ENCODE measurements at places on chromosomes 1 and 21. TPM values are rescaled to one million over a fixed set of nuclear protein-coding genes. Genes with fewer than 3 reads are reported as not detected.

GRCh38 chr1:62685431-62685859, 2.7 kb downstream of the DOCK7 start:
- no peak overlapping the region for H3K27ac ChIP-seq
- H3K4me1 ChIP-seq: peaks cover 10% of the 10 kb centered on the region
- no peaks in the 10 kb centered on the region for H3K36me3 ChIP-seq
- H3K27me3 ChIP-seq: no peaks in the 10 kb centered on the region
- no peak for DNase-seq
- no peak overlapping the region for H3K4me3 ChIP-seq

- H3K36me3 ChIP-seq: no peaks in the 10 kb centered on the region
- no peak overlapping the region for H3K4me3 ChIP-seq
- peaks cover 53% of the 10 kb centered on the region for H3K27me3 ChIP-seq
- DNase-seq: no peak
These were observed 829 bp upstream of the HES2 start for GRCh38 chr1:6420454-6421042.

The HMGCS2 gene
- total RNA-seq: not detected

The PLPPR4 gene
- total RNA-seq: 0.05 TPM
